Stimulated activated CD8-positive, alpha-beta memory T cell treated with anti-CD3 and anti-CD28 coated beads, Interleukin-4, amount 100 ng/mL, for 1 hour (primary cell): ENCODE measurements at places on chromosomes 1 and 21.

GRCh38 chr1:18778437-18778836 lies 81.0 kb downstream of the TAS1R2 start:
- DNase-seq, result no peak

GRCh38 chr1:62117018-62117750 lies 77.5 kb upstream of the L1TD1 start:
- DNase-seq, result no peak

- no peak for DNase-seq
These were observed 296.6 kb downstream of the PTPRC start for GRCh38 chr1:198935306-198935921.

- no peak for DNase-seq
These were observed 7.3 kb upstream of the TTC4 start for GRCh38 chr1:54708385-54708784.

- no peak for DNase-seq
These were observed 35.0 kb downstream of the DHCR24 start for GRCh38 chr1:54851936-54852524.

- peak; percentile 56 for DNase-seq
These were observed 1.3 kb downstream of the PIGV start for GRCh38 chr1:26788836-26789611.

- DNase-seq, result no peak
These were observed 948 bp downstream of the STK40 start for GRCh38 chr1:36384542-36385409.

DNA sequence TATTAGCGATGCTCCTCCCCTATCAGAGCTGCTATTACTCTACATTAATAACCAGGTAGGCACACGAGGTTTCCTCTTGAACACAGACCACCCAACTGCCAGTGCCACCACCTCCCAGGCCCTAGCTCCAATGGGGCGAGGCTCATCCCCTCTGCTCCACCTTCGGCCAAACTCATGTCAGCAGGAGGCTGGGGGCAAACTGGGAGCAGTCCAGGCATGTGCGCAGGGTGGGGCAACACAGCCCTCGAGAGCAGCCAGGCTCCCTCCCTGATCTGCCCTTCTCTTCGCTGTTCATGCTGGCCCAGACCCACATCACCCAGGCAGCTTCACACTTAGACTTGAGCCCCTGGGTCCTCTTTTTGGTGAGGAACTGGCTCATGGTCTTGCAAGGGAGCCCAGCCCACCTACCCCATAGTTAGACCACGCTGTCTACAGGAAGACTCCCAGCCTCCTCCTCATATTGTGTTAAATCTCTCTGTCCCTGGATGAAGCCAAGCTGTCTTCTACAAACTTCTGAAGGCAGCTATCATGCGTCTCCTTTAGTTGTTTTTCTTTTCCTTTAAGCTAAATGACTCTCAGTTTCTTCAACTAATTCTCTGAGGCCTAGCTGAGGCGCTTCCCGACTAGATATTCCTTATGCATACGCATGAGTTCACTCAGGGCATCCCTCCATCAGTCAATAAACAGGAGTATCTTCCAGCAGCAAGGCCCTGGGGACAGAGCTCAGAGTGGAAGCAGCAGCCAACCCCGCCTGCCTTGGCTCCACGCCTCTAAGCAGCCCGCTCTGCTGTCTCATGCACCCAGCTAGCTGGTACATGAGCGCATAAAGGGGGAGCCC lies 12.0 kb downstream of the TMEM9 start:
- no peak for DNase-seq

DNA sequence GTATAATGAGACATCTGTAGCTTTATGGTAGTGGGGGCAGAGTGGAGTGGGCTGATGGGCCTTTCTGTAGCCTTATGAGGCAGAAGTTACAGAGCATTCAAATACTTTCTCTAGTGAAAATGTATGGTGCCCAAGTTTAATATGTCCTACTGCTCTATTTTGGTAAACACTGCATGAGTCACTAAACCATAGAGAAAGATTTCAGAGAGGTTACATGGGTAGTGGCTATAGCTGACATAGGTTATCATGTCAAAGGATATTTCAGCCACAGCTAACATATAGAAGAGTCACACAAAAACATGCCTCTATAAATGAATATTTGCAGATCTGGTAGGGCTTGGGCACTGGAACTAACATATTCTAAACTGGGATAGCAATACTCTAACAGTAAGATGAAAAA lies 212.4 kb upstream of the USP25 start:
- no peak for DNase-seq

- no peak for DNase-seq
These were observed 66.4 kb downstream of the RGS13 start for GRCh38 chr1:192702212-192702902.

DNA sequence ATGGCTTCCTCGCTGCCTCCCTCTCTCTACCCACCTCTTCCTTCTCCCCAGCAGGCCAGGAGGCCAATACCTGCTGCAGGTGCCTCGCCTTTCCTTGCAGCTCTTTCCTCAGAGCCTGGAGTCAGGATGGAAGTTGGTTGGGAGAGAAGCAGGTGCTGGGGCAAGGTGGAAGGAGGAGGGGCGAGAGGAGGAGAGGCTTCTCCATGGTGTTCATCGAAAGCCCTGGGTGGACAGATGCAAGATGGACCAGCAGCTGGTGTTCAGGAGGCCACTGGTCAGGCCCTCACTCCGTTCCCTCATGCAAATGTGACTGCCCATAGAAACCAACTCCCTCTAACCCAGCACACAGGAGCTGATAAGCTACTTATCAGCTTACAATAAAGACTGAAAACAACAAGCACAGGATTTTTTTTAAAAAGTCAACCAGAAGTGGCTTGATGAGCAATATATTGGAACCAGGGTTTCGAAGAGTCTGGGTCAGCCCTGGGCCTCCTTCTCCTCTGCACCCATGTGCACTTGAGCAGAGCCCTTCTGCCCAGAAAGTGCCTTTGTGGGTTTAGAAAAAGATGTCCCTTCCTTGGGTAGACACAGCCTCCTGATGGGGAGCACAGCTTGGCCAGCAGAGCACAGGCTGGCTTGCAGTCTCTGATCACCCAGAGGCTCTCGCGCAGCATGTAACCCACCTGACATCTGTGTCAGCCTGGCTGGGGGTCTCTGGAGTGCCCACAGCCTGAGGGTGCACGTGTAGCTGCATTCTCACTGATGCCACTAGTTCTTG lies 16.6 kb upstream of the GSTM4 start:
- DNase-seq, result no peak

- no peak for DNase-seq
These were observed 97.8 kb downstream of the DUSP10 start for GRCh38 chr1:221644145-221644448.

- no peak for DNase-seq
These were observed 184.3 kb downstream of the PATJ start for GRCh38 chr1:61926597-61926996.

GRCh38 chr21:25942135-25942534 lies 207.4 kb downstream of the GABPA start:
- no peak for DNase-seq

- DNase-seq, result no peak
These were observed 224.2 kb downstream of the SIPA1L2 start for GRCh38 chr1:232405781-232406180.

- no peak for DNase-seq
These were observed 41.9 kb downstream of the TRIM11 start for GRCh38 chr1:228364706-228365213.

DNA sequence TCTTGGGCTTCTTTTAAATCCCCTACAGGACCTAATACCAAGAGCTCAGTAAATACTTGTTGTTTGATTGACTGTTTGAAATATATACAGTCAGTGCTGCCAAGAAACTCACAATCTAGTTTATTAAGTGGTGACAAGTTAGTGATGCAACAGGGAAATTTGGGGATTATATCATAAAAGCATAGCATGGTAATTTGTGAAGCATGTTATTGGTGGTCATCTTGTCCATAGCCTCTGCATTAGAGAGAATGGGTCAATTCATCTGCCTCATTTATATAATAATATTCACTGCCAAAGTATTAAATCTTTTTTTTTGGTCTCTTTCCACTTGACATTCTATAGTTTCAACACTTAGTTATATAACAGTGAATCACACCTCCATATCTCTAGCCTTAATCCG lies 138.2 kb upstream of the SPAG17 start:
- DNase-seq, result no peak

DNA sequence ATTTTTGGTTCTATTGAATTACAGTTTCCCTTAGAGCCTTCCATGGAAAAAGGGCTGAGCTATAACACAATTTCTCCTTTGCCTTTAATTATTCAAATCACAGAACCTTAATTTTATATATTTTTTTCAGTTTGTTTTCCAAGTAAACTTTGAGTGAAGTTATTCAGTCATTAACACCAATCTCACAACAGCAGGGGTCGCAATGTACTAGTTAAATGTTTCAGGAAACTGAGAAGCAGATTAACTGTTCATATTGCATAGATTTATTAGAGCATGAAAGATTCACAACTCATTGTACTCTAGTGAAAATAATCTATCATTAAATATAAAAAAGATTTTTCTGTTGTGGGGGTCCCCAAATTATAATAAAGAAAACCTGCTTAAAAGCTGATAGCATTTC lies 64.1 kb downstream of the KIFAP3 start:
- DNase-seq, result no peak

DNA sequence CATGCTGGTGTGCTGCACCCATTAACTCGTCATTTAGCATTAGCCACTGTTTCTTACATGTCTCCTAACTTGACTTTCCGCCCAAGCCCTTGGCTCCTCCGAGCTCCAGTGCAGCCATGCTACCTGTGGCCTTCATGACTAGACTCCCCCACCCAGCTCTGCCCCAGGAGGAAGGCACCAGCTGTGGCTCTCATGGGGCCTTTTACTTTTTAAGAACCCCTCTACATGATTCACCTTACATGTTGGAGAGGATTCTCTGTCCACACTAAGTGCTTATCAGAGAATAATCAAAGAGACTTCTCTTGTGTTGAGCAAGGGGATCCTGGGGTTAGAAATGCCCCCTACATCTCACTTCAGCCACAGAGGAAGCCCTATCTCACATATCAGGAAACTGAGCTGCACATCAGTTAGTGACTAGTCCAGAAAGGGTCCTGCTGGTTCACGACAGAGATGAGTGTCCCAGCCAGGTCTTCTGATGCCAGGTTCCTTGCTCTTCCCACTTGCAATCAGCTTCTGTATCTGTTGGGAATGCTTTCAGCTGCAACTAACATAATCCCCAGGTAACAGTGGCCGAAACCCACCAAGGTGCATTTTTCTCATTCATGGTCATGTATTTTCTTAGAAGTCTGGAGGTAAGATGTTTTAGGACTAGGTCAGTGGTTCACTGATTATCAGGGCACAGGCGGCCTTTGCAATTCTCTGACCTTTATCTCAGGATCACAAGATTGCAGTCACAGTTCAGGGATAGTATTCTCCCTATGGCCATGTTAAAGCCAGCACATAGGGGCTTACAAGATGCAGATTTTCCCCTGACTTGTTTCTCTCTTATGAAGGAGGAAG lies 45.9 kb downstream of the KLHDC7A start:
- no peak for DNase-seq

- DNase-seq, result no peak
These were observed 17.7 kb downstream of the TNR start for GRCh38 chr1:175725684-175726083.

- no peak for DNase-seq
These were observed 9.9 kb downstream of the GPR3 start for GRCh38 chr1:27402349-27402754.

- no peak for DNase-seq
These were observed 13.1 kb upstream of the ZRANB2 start for GRCh38 chr1:71093938-71094337.

DNA sequence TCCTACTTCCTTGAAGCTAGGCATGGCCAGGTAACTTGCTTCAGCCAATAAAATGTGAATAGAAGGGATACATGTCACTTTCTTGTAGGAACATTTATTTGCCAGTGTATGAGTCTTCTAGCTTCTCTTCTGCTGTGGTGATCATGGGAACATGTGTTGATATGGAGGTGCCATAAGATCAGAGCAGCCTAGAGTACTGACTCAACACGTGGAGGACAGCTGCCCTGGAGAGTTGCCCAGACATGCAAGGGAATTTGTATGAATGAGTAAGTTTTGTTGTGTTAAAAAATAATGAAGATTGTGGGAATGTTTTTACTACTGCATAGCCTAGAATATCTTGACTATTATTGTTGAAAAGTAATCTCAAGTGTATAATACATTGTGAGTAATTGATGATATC lies 502.3 kb downstream of the NUF2 start:
- DNase-seq, result no peak

GRCh38 chr1:92259350-92259749 lies 39.4 kb downstream of the GLMN start:
- DNase-seq, result no peak

DNA sequence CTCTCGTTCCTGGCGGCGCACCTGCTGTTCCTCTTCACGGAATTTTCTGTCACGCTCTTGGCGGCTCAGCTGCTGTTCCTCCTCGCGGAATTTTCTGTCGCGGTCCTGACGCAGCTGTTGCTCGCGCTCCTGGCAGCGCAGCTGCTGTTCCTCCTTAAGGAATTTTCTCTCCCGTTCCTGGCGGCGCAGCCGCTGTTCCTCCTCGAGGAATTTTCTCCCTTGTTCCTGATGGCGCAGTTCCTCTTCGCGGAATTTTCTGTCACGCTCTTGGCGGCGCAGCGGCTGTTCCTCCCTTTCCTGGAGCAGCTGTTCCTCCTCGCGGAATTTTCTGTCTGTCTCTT lies 6.4 kb downstream of the TCHH start:
- no peak for DNase-seq
